A172 (cell line): ENCODE measurements at places on chromosomes 7 and 10. TPM values are rescaled to one million over a fixed set of nuclear protein-coding genes. Genes with fewer than 3 reads are reported as not detected.

Gene SLC39A12
- not detected in 2 replicates for total RNA-seq

Gene GIMAP8
- total RNA-seq = not detected in 2 replicates

Gene PRR15
- total RNA-seq = 0.41 TPM in 1 of 2 replicates, not detected in the other

Gene ADCYAP1R1
- 0.16 TPM in 1 of 2 replicates, not detected in the other for total RNA-seq

Gene WASL
- 12.1 and 12.4 TPM in 2 replicates for total RNA-seq

Gene TMEM229A
- not detected in 2 replicates for total RNA-seq

Gene FLNC
- 23.1 and 33.3 TPM in 2 replicates for total RNA-seq

Gene TMEM236
- total RNA-seq = 0.05 and 0.12 TPM in 2 replicates

Gene IPMK
- 5.4 and 8.1 TPM in 2 replicates for total RNA-seq

Gene NOS3
- total RNA-seq = 0.74 and 2.5 TPM in 2 replicates

Gene LRIT1
- total RNA-seq = not detected in 2 replicates

Gene WDR86
- 0.10 TPM in 1 of 2 replicates, not detected in the other for total RNA-seq

Gene COBL
- 1.0 and 1.6 TPM in 2 replicates for total RNA-seq

Gene FXYD4
- total RNA-seq = not detected in 2 replicates
